ENCODE measurements at places on chromosomes 1 and 21.

DNA sequence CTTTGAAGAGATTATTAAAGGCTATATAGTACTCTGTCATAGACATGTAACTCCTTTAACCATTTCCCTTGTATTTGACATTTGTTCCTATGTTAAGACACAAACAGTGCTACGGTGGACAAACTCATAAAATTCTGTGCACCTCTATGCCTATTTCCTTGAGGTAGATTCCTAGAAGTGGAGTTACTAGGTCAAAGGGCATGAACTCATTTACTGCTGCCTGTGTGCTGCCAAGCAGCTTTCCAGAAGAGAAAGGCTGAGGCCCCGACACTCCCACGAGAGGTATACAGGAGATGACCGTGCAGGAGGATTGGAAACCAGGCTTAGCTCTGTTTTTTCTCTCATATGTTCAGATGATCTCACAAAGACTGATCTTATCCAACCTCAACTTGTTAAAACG, 34.4 kb upstream of the TENT5C start:
- DNase-seq: no peak

GRCh38 chr1:204198348-204199340, 2.4 kb upstream of the KISS1 start:
- DNase-seq: no peak

- DNase-seq: no peak
Measured at GRCh38 chr1:116097626-116098025, 13.6 kb upstream of the MAB21L3 start.

DNA sequence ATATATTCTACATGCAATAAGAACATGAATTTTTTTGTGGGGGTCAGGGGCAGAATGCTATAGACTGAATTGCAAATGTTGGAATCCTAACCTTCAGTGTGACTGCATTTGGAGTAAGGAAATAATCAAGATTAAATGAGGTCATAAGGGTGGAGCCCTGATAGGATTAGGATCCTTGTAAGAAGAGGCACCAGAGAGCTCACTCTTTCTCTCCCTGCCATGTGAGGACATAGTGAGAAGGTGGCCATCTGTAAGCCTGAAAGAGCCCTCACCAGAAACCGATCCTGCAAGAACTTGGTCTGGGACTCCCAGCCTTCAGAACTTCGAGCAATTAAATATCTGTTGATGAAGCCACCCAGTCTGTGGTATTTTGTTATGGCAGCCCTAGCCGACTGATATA, 70.3 kb upstream of the SOX13 start:
- DNase-seq: no peak

DNA sequence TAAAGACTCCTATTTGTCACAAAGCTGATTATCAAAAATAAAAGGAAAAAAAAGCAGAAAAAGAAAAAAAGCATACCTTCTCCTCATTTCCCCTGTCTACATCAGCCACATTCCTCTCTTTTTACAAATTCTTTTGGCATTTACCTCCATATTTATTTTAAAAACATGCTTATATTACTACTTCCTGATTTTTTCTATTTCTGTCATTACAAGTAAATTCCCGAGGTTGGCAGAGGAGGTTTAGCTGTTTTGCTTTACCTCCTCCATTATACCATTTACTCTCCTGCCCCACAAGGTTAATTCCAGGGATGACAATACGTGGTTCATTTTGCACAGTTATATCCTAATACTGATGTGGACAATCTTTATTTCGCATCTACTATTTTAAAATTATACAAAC, 26.3 kb upstream of the CD34 start:
- DNase-seq: no peak

- DNase-seq: no peak
Measured at GRCh38 chr1:215132156-215132555, 49.6 kb downstream of the KCNK2 start.

- no peak for DNase-seq
Measured at GRCh38 chr21:14956807-14957206, 108.0 kb downstream of the NRIP1 start.

- DNase-seq: no peak
Measured at GRCh38 chr1:151807766-151808165, 2.5 kb upstream of the LINGO4 start.

GRCh38 chr1:200473698-200474371, 64.0 kb upstream of the ZNF281 start:
- DNase-seq: no peak

DNA sequence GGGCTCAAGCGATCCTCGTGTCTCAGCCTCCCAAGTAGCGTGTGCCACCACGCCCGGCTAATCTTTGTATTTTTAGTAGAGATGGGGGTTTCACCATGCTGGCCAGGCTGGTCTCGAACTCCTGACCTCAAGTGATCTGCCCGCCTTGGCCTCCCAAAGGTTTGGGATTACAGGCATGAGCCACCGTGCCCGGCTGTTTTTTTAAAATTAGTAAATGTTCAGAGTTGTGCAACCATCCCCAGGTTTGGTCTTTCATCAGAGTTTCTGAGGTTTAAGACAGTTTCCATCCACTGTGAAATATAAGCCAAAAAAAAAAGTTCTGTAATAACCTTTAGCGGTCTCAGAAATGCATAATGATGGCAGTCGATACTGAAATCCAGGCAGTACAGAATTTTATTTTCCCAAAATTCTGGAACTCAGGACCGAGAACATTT, 550 bp upstream of the SYT11 start:
- DNase-seq: no peak

GRCh38 chr1:15426492-15427279, 11.6 kb upstream of the CTRC start:
- no peak for DNase-seq

- DNase-seq: no peak
Measured at GRCh38 chr21:36125512-36126207, 9.2 kb upstream of the CBR3 start.

- no peak for DNase-seq
Measured at GRCh38 chr1:64245495-64245894, 42.1 kb downstream of the UBE2U start.

DNA sequence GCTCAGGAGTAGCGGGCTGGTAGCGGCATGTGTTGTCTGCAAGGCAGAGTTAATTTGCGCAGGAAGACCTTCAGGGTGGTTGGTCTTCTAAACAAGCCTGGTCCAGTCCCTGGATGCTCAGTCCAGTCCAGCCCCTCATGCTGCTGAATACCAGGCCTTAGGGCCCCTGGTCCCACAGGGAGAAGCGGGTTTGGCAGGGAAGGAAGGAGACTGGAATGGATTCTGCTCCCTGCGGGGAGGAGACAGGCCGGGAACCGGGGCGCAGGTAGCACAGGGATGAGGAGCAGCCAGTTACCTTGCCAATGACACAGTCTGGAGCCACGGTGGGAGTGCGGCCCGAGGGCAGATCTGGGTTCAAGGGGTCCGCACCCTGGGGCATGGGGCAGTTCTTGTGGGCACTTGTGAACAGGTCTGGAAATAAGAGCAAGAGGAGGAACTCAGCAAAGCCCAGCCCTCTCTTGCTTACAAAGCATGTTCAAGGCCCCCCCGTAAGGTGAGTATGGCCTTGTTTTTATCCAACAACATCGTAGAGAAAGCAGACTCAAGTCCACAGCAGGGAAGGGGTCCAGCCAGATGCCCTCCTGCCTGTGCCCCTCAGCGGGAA, 10.1 kb downstream of the FAM131C start:
- no peak for DNase-seq

All from stimulated activated CD8-positive, alpha-beta memory T cell treated with anti-CD3 and anti-CD28 coated beads, Interleukin-4, amount 100 ng/mL, for 1 hour (primary cell).